Testis (tissue), 5 donors: ENCODE measurements at places on chromosomes 11 and 22.
A peak's percentile ranks its signal among the peaks of the same experiment; 100 is the strongest.

DNA sequence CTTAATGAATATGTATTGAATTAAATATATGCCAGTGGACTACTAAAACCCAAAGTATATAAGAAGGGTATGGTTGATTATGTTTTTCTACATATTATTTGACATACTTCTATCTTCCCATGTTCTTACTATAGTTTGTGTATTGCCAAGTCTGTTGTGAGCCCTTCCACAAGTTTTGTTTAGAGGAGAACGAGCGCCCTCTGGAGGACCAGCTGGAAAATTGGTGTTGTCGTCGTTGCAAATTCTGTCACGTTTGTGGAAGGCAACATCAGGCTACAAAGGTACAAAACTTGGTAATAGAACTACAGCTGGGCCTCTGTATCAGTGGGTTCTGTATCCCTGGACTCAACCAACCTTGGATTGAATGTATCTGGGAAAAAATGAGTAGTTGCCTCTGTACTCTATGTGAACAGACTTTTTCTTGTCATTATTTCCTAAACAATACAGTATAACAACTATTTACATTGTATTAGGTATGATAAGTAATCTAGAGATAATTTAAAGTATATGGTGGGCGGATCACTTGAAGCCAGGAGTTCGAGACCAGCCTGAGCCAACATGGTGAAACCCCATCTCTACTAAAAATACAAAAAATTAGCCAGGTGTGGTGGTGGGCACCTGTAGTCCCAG lies 38.7 kb upstream of the TTC36 start:
- DNase-seq, result peak; percentile 67

DNA sequence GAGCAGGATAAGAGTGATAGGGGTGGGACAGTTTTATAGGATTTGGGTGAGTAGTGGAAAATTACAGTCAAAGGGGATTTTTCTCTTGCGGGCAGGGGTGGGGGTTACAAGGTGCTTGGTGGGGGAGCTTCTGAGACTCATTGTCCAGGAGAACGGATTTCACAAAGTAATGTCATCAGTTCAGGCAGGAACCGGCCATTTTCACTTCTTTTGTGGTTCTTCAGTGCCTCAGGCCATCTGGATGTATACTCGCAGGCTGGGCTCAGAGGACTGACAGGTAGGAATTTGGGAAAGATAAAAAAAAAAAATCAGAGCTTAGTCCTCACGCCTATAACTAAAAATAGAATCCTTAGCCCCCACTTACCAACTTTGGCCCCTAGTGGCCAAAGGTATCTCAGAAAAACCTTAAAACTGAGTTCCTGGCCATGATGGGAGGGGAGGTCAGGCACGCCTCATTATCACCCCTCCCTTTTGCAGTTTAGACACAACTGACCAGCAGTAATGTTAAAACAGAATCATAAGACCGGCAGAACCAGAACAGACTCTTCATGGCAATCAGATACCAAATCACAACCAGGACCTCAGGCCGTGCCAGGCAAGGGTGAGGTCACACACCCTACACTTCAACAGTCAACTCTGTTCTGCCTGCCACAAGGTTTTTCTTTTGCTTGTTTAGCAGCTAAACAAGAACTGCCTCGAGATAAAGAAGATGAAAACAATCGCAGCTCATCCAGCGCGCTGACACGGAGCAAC lies 8.9 kb upstream of the APOBEC3G start:
- no peak for DNase-seq

DNA sequence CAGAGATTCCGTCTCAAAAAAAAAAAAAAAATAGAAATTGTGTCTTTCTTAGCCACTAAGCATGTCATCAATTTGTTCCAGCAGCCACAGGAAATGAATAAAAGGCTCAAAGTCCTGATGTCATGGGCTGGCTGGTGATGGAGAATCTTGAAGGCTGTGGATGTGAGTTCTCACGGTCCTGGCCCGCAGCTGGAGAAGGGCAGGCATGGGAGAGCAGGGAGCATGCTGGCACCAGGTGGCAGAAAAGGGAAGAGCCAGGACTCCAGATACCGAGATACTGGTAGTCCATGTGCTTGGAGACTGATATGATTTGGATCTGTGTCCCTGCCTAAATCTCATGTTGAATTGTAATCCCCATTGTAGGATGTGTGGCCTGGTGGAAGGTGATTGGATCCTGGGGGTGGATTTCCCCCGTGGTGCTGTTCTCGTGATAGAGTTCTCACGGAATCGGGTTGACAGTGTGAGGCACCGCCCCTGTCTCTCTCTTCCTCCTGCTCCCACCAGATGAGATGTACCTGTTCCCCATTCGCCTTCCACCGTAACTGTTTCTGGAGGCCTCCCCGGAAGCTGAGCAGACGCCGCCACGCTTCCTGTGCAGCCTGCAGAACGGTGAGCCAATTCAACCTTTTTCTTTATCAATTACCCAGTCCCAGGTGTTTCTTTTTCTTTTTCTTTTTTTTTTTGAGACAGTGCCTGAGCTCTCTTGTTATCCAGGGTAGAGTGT lies 18.1 kb downstream of the MRGPRD start:
- no peak for DNase-seq

GRCh38 chr11:22730319-22730718 lies 63.9 kb downstream of the GAS2 start:
- no peak for DNase-seq

DNA sequence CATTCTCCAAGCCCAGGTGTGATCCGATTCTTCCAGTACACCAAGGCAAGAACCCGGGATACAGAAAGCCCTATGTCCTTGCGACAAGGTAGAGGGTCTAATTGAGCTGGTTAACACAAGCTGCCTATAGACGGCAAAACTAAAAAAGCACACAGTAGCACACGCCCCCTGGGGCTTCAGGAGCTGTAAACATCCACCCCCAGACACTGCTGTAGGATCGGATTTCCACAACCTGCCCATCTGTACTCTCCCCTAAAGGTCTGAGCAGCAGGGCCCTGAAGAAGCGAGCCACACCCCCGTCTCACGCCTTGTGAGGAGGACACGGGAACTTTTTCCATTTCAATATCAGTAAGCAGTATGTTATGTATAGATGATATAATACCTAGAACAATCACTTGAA lies 624.7 kb downstream of the BUD13 start:
- DNase-seq, result no peak

GRCh38 chr11:66047541-66048365 lies 1.2 kb downstream of the GAL3ST3 start:
- no peak for DNase-seq

DNA sequence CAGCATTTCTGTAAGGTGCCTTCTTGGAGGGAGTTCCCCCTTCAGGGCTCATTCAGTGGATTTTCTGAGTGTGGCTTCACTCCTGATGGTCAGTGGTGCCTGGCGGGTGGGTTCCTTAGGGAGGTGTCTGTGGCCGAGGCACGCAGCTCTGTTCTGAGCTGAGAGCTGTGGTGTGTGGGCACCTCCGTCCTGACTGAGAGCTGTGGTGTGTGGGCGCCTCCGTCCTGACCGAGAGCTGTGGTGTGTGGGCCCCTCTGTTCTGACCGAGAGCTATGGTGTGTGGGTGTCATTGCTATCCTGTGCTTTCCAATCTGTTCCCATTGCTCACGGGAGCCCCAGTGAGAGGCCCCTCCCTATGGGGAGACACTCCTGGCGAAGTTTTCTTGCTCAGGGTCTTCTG lies 39.8 kb downstream of the MUC6 start:
- DNase-seq, result no peak

GRCh38 chr11:27183672-27184457 lies 143.2 kb downstream of the BBOX1 start:
- peak; percentile 84 for DNase-seq

GRCh38 chr11:96246718-96247552 lies 96.1 kb downstream of the MAML2 start:
- no peak for DNase-seq

GRCh38 chr11:72720784-72721183 lies 31.4 kb downstream of the ARAP1 start:
- no peak for DNase-seq

- no peak for DNase-seq
Measured at GRCh38 chr11:125001079-125001778, 47.2 kb downstream of the CCDC15 start.

DNA sequence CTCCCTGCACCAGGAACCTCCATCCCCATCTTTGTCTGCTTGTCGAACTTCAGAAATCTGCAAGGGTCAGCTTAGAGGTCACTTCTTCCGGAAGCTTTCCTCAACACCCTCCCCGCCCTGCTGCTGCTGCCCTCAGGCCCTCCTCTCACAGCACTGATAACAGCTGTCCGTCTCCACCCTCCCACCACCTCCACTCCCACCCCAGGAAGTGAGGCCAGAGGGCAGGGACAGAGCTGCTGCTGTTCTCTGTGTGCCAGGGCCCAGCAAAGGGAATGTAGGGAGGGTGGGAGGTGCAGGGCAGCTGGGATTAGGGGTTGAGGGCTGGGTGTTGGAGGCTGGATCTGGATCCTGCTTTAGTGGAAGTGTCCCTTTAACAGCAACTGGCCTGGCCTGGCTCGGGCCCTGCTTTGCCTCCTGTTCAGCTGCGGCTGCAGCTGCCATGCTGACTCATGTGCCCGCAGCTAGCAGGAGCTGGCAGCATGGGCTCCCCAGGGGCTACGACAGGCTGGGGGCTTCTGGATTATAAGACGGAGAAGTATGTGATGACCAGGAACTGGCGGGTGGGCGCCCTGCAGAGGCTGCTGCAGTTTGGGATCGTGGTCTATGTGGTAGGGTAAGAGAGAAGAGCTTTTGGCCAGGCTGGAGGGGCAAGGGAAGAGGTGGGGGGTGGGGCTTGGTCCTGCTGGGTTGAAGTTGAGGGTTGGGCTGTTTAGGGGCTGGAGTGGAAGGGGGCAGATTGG lies at the start of gene P2RX6:
Gene P2RX6, plus strand, starts transcription at position 440 of the 740 bp plus-strand sequence. Its CDS starts 10 bp downstream, at position 450.
- DNase-seq, result peak; percentile 89

GRCh38 chr11:32374261-32374711 lies 61.1 kb downstream of the WT1 start:
- peak; percentile 87 for DNase-seq

DNA sequence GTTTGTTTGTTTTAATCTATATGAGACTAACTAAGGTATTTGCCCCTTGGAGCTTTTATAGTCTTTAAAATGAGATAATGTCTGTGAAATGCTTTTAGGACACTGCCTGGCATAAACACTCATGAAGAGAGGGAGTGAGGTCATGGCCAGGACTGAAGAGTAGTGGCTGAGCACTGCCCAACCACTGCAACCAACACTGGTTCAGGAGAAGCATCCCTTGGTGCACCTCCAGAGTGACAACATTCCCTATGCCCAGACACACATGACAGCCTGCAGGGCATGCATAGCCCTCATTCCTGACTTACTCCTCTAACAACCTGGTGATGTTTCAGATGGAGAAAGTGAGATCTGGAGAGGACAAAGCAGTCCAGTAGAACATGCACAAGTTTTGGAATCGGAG lies 36.1 kb downstream of the ME3 start:
- no peak for DNase-seq

GRCh38 chr11:57709802-57710367 lies 2.1 kb downstream of the MED19 start:
- DNase-seq, result no peak

GRCh38 chr11:567629-568292 lies 7.0 kb downstream of the RASSF7 start:
- no peak for DNase-seq

DNA sequence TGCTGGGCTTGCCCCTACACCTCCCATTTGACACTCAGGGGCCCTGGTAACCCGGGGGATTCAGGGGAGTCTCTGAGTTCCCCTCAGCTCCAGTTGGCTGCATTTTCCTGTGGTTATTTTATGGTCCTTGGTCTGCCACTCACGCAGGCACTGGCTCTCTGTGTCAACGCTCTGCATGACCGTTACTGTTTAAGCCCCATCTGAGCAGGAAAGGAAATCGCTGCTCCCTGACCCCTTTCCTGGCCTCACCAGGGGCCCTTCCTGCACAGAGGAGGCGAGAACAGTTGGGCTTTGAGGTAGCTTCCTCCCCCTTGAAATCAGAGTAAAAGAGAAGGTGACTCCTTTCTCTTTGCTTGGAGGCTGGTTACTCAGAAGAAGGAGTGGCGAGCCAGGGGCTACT lies 2.4 kb downstream of the C1QTNF4 start:
- DNase-seq, result no peak

DNA sequence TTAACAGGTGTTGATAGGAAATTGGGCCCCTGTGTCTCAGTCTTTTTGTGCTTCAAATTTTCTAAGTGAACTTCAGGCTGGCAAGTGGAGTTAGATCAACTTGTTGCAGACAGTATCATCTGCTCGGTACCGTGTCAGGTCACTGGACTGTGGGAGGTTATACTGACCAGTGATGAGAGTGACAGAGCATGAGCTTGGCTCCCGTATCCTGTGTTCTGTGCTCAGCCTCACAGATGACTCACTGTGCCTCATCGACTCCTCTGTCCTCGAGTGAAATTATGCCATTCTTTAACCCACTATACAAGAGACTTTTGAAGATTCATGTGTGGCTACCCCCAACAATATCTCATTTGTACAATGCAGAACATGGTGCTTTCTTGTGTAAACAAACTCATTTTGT lies 7.9 kb downstream of the GRAP2 start:
- no peak for DNase-seq

GRCh38 chr11:45450189-45450588 lies 164.0 kb upstream of the SYT13 start:
- DNase-seq, result no peak

DNA sequence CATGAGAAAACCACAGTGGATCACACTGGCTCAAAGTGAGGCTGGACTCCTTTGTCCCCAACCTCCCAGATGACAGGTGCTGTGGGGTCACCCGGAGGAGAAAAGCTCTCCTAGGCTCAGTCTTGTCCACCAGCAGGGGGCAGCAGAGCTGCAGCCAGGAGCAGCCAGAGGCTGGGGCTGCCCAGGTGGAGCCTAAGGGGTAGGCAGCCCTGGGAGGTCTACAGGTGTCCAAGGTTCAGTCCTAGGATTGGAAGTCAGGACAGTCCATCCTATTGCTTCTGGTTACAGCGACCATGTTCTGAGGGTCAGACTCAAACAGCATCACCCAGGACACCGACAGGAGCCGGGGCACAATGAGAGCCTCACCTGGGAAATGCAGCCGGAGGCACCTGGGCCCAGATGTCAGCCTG lies 77.6 kb upstream of the IGLL5 start:
- peak; percentile 54 for DNase-seq

- peak; percentile 54 for DNase-seq
Measured at GRCh38 chr11:61541598-61541997, 33.0 kb downstream of the LRRC10B start.

DNA sequence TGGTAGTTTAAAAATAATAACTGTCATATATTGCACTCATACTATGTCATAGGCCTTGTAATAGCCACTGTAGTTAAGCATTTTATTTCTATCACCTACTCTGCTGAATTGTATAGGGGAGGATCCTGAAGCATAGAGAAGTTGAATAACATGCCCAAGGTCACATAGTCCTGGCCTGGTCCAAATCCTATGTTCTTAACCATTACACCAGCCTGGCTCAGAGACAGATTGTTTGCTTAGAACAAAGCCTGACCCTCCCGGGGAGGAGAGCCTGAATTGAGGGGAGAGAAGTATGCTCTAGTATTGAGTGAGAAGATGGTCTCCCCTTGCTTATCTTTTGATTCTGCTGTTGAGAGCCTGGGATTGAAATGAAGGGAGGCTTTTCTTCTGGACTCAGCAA lies 2.2 kb downstream of the NEU3 start:
- DNase-seq, result no peak
